ENCODE measurements at places on chromosomes 7 and 10.

- DNase-seq: no peak
These were observed 744 bp upstream of the DRGX start for GRCh38 chr10:49396666-49396999.

- no peak for DNase-seq
These were observed 176.3 kb upstream of the MEOX2 start for GRCh38 chr7:15862781-15863165.

DNA sequence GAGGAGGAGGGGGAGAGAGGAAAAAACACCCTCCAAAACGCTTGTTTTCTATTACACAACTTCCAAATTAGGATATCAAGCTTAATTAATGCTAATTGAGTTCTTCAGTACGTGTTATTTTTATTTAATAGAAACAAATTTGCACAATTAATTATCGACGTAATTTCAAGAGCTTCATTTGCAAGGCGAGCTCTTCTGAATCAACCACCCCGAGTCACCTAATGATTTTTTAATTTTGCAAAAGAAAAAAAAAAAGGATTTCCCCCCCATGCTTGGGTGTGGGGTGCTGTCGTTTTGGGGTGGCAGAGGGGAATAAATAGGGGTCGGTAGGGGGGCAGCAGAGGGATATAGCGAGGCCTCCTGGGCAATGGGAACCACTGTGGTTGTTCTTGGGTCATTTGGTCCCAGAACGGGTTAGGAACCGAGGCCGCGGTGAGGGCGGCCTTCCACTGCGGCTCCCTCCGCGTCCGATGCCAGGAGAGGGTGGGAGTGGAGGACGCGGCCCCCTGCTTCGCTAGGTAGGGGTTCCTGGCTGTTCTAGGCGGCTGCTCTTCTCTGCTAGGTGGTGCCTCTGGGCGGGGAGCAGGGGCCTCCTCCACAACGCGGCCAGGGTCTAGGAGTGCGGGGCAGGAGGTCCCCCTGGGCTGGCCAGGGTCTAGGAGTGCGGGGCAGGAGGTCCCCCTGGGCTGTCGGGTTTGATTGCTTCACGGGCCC, 7.3 kb downstream of the UNCX start:
- no peak for DNase-seq

DNA sequence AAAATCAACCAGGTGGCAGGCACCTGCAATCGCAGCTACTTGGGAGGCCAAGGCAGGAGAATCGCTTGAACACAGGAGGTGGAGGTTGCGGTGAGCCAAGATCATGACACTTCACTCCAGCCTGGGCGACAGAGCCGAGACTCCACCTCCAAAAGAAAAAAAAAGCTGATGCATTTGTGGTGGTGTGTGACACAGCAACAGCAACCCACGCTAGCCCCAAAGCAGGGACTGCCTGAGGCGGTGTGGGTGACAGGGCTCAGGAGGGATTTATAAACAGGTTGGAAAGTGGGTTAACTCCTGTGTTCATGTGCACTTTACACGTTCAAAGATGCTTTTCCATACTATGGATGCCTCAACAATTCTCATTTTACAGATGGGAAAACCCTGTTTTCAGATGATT, 395.9 kb upstream of the PODXL start:
- DNase-seq: no peak

- DNase-seq: no peak
These were observed 2.2 kb upstream of the WAC start for GRCh38 chr10:28530751-28531150.

GRCh38 chr7:99120916-99121315, 23.0 kb downstream of the SMURF1 start:
- DNase-seq: no peak

- no peak for DNase-seq
These were observed 24.2 kb downstream of the NCOA4 start for GRCh38 chr10:46006219-46006618.

- DNase-seq: no peak
These were observed 955.7 kb downstream of the SORCS3 start for GRCh38 chr10:105596749-105597148.

DNA sequence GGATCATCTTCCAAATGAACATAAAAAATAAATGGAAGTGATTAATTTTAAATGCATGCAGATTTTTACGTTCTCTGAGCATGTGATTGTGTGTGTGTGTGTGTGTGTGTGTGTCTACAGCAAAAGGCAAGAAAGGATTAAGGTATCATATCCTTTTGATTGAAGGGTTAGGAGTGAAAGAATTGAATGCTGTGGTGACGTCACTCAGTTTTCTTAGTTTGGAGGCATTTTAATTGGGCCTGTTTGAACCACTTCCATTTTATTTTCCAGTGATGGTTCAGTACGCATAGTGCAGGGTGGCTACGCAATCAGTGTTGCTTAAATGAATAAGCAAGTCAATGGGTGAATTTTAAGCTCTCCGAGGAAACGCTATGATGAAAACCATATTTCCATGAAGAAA, 31.3 kb downstream of the TACC2 start:
- DNase-seq: no peak

GRCh38 chr7:22589641-22590201, 89.7 kb upstream of the STEAP1B start:
- DNase-seq: peak; percentile 69

DNA sequence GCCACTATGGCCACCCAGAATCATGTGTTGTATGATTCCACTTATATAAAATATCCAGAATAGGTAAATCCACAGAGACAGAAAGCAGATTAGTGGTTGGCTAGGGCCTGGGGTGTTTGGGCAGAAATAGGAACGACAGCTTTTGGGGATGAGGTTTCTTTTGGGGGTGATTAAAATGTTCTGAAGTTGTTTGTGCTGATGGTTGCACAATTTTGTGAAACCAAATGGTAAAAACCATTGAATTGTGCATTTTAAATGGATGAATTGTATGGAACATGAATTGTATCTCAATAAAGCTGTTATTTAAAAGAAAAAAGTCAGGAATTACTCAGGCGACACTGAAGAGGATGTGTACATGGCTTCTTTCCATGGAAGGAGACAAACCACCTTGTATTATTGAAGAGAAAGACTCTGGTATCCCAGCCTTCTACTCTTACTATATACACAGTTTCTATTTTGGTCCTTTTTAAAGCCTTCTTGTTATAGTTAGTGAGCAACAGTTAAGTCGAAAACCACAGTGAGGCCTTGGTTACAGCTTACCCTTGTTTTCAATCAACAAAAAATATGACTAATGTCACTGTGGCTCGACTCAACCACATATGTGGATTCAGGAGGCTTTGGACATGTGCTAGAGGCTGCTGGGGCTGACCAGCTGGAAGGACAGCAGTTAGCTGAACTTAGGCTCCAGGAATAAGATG, 57.1 kb upstream of the KMT2E start:
- DNase-seq: no peak

DNA sequence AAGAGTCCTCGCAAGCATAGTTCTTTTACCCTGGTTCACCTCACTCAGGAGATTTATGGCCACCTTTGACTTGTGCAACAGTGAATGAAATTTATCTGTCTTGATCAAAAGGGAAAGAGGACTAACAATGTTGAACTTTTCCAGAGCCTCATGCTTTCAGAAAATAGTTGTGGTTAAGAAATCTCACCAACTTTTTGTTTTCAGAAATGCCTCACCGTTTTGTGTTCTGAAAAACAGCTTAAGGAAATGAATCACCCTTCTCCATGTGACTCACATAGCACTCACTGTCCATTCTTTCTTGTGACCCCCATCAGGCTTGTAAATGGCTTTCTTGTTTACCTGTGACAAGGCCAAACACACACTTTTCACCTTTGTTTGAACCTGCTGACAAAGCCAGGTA, 148.6 kb upstream of the FAM3C start:
- DNase-seq: no peak

DNA sequence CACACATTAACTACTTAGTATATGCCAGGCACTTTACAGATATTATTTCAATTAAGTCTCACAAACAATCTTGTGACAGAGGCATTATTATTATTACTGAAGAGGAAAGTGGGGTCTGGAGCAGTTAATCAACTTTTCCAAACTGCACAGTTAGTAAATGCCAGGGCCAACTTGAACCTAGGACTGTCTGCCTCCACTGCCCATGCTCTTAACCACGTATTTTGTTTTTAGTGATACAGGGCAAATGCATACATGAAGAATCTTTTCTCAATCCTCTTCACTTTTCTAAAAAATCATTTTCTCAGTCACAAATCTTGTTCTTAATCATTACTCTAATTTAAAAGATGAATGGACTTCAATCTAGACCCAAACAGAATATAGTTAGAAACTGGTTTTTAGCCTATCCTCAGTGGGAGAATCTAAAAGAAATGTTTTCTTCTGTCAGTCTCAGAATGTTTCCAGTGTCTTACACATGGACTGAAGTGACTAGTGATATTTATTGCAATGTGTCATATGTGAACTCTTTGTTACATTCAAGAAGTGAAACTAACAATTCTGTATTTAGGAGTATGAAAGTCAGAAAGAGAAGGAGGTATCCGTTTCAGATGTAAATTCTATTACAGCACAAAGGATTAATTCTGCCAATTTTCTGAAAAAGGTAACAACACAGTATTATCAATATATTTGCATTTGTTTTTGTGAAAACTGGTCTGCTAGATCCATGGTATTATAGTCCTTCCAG, 55.5 kb upstream of the CCNJ start:
- DNase-seq: no peak

DNA sequence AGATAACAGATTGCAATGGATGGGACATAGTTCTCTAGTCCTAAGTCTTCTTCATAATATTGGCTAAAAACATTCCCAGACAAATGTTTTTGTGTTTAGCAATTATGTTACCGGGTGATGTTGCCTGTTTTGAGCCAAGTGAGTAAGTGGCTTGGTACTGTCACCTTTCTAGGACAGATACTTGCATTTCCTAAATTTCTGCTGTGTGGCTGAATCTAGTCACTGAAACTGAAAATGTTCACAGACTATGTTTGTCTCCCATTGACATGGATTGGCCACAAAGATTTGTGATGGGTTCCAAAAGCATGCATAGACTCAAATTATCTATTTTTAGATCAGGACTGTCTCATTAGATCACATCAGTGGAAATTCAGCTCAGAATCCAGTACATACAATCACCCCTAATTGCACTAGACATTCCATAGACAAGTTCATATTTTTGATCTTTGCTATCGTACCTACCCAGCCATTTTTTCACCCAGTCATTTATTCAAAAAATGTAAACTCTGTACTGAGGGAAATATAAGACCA, 1222.1 kb upstream of the AUTS2 start:
- DNase-seq: no peak

DNA sequence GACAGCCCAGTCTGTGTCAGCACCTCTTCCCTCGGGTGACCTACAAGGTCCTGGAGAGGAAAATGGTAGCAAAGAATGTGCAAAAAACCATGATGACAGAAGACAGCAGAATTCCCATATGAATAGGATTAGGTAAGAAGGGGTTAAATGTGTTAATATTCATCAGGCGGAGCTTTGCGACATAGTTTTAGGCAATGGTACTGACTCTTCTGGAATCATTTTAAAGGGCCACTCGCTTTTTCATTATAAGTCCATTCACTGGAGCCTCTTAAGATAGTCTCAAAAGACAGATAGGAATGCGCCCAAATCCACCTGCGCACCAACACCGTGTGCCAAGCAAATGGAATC, 38.2 kb downstream of the DLG5 start:
- no peak for DNase-seq

GRCh38 chr10:2936816-2937215, 130.5 kb upstream of the PFKP start:
- no peak for DNase-seq

DNA sequence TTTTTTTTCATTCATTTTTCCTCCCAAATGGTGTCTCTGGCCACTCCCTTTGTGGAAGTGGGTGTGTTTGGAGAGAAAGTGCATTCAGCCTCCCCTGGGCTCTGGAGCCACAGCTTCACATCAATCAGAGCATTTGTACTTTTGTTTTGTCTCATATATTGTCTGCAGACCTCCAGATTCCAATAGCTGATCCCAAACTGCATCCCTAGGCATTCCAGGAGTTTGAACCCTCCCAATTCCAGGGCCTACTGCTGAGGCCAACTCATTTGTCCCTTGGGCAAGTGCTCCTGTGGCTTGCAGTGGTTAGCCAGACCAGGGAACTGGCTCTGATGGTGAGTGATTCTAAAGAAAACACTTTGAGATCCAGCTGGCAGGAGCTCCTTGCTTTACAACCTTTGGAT, 163.3 kb downstream of the IPMK start:
- no peak for DNase-seq

GRCh38 chr7:25886387-25887240, 265.4 kb upstream of the NFE2L3 start:
- DNase-seq: no peak

DNA sequence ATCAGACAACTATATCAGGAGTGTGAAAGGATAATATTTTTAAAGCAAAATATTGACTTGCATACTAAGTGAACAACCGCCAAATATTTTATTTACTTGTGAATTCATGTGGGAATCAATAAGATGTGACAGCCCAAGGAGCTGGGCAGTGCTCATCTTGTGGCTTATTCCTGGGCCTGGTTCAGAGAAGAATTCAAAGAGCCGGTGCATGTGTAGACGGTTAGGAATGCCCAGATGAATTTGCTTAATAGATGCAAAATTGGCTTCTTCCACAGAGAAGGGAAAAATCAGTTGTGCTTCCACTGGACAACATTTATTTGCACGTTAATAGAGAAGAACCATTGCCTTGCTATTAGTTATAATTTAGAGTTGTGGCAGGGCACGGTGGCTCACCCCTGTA, 4.4 kb downstream of the MYL7 start:
- DNase-seq: no peak

- DNase-seq: peak; percentile 26
These were observed 1164.0 kb upstream of the CELF2 start for GRCh38 chr10:9853405-9854355.

GRCh38 chr10:87547734-87548311, 43.1 kb downstream of the MINPP1 start:
- no peak for DNase-seq

- no peak for DNase-seq
These were observed 96.9 kb downstream of the KIAA1217 start for GRCh38 chr10:24305551-24306506.

DNA sequence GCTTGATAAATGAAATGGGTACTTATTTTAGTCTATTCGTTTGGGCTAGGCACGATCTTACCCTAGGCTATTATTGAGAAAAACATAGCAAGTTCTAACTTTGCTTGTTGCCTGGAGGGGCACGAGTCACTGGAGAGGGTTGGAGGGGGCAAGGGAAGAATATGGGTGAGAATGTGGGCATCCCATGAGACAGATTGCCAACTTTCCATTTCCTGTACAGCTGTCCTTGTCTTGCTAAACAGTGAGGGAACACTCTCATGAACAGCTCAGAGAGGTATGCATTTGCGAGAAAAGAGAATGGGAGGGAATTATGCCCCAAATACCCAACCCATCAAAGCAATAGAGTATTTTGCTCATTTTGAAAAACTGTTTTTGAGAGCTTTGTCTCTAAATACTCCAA, 9.2 kb downstream of the CDHR3 start:
- no peak for DNase-seq

All from left ventricle myocardium inferior (tissue), 1 donor.